Small intestine (tissue), 16 donors: ENCODE measurements at places on chromosomes 13 and 19. TPM values are rescaled to one million over a fixed set of nuclear protein-coding genes. Genes with fewer than 3 reads are reported as not detected.
A peak's percentile ranks its signal among the peaks of the same experiment; 100 is the strongest.

DNA sequence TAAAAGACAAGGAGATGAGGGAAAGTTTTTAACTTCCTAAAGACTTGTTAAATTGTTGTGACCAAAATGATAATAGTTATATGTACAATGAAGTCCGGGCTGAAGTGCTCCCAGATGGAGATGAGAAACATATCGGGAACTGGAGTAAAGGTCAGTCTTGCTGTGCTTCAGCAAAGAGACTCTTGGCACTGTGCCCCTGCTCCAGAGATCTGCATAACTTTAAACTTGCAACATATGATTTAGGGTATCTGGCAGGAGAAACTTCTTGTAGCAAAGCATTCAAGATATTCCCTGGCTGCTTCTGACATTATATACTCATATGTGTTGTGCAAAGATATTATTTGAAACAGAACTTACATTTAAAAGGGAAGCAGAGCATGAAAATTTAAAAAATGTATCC lies 786.6 kb upstream of the SLITRK6 start:
- peak; percentile 1 for DNase-seq
- no peak overlapping the region for H3K4me3 ChIP-seq
- H3K27me3 ChIP-seq, result no peaks in the 10 kb centered on the region
- no peaks in the 10 kb centered on the region for H3K36me3 ChIP-seq
- H3K27ac ChIP-seq, result no peak overlapping the region

- no peak overlapping the region for H3K27ac ChIP-seq
- H3K36me3 ChIP-seq, result no peaks in the 10 kb centered on the region
- H3K4me3 ChIP-seq, result no peak overlapping the region
- H3K27me3 ChIP-seq, result no peaks in the 10 kb centered on the region
- H3K4me1 ChIP-seq, result no peaks in the 10 kb centered on the region
Observed at GRCh38 chr13:33694546-33694945, 123.4 kb upstream of the RFC3 start.

DNA sequence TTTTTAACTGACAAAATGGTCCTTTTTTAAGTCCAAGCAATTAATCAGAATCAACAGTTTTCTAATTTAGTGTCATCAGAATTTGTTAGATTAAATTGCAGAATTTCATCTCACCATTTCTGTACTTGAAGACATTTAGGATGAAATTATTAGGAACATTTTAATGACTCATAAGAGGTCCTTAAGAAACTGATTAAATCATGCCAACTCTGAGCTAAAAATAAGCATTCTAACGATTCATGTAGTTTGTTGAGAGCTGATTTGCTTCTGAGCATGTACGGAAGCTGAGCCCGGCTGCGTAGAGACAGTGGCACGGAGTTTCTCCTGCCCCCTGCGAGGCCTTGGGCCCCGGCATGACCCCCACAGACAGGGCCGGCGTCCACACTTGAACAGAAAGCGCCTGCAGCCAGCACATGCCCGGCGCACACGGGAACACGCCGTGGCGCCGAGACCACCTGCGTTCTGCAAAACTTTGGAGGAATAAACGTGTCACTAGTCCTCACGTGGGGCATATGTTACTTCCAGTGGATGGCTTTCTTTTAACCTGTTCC lies 89.7 kb upstream of the MCF2L start:
- DNase-seq, result no peak
- H3K27ac ChIP-seq, result no peak overlapping the region
- peaks cover 1% of the 10 kb centered on the region for H3K4me1 ChIP-seq
- peaks cover 89% of the 10 kb centered on the region for H3K36me3 ChIP-seq
- H3K27me3 ChIP-seq, result no peaks in the 10 kb centered on the region

Gene PPAN
- polyA plus RNA-seq, result 33.3 TPM
